ENCODE measurements at places on chromosomes 3 and 15. TPM values are rescaled to one million over a fixed set of nuclear protein-coding genes. Genes with fewer than 3 reads are reported as not detected.

DNA sequence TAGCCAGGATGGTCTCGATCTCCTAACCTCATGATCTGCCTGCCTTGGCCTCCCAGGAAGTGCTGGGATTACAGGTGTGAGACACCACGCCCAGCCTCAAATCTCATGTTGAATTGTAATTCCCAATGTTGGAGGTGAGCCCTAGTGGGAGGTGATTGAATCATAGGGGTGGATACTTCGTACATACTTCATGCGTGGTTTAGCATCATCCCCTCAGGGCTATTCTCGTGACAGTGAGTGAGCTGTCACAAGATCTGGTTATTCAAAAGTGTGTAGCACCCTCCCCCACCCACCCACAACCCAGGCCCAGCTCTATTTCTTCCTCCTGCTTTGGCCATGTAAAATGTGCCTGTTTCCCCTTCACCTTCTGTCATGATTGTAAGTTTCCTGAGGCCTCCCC is 236.9 kb upstream of the IL12A start:
- no peaks in the 10 kb centered on the region for H3K27me3 ChIP-seq
- H3K4me1 ChIP-seq, result no peaks in the 10 kb centered on the region
- H3K36me3 ChIP-seq, result no peaks in the 10 kb centered on the region
- H3K27ac ChIP-seq, result no peak overlapping the region

NEK10 gene
- total RNA-seq, result 0.68 TPM

GRCh38 chr3:12891391-12891984 is 50.1 kb upstream of the RPL32 start:
- DNase-seq, result no peak
- H3K27me3 ChIP-seq, result no peaks in the 10 kb centered on the region
- peaks cover 15% of the 10 kb centered on the region for H3K4me1 ChIP-seq
- H3K4me3 ChIP-seq, result peak overlapping the region; percentile 63
- no peaks in the 10 kb centered on the region for H3K36me3 ChIP-seq
- H3K27ac ChIP-seq, result peak overlapping the region; percentile 54

GRCh38 chr3:25365636-25366035 is 62.4 kb upstream of the RARB start:
- H3K4me3 ChIP-seq, result no peak overlapping the region
- no peak for DNase-seq
- no peak overlapping the region for H3K27ac ChIP-seq
- H3K4me1 ChIP-seq, result no peaks in the 10 kb centered on the region
- H3K36me3 ChIP-seq, result no peaks in the 10 kb centered on the region

- peak within 1 kb of the TSS; percentile 75 for H3K27ac ChIP-seq
- H3K36me3 ChIP-seq, result no peaks in the 10 kb centered on the region
- H3K4me1 ChIP-seq, result peaks cover 23% of the 10 kb centered on the region
- peak within 1 kb of the TSS; percentile 87 for H3K4me3 ChIP-seq
- no peaks in the 10 kb centered on the region for H3K27me3 ChIP-seq
- DNase-seq, result no peak
These were observed at the start of gene FAH for GRCh38 chr15:80152896-80153876. TSS of gene FAH (plus strand) at chr15:80152999. CDS start at chr15:80153055, 56 bp downstream.

PRR23E gene
- total RNA-seq, result not detected

ZMYND10 gene
- not detected for total RNA-seq

- DNase-seq, result no peak
- no peak overlapping the region for H3K4me3 ChIP-seq
- H3K4me1 ChIP-seq, result peaks cover 3% of the 10 kb centered on the region
- no peaks in the 10 kb centered on the region for H3K36me3 ChIP-seq
- no peaks in the 10 kb centered on the region for H3K27me3 ChIP-seq
These were observed 5.7 kb downstream of the SLC38A3 start for GRCh38 chr3:50210510-50211367.

LRRC34 gene
- 5.1 TPM for total RNA-seq

DNA sequence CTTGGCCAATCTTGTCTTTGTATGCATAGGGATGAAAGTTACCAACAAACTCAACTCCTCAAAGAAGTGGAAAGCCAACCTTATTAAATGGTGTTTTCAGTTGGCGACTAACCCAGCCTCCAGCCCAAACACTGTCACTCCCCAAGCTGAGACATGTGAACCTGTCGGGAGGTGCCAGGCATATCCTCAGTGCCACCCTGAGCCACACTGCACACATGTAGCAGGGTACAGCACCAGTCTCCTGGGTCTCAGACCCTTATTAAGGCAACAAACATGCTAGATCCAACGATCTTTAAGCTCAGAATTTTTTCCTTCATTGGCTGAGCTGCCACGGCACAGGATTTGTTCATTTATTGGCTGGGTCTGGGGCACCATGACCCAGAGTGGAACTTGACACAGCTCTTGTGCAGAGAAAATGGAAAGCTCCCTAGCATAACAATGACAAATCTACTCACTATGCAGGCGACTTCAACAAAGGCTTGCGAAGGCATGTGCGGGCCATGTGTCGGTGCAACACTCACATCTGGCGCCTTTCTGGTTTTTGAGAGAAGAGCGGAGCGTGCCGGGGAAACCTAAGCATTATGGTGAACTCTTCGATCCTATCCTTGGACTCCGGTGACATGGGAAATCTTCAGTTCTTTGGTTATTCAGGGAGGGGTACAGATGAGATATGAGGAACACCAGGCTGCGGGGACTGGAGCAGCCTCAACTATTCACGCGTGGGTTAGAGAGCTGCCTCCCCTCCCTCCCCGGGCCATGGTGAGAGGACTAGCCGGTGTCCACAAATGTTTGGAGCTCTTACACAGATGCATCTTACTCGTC is 190.1 kb downstream of the FAM43A start:
- DNase-seq, result no peak
- H3K27me3 ChIP-seq, result no peaks in the 10 kb centered on the region
- no peaks in the 10 kb centered on the region for H3K36me3 ChIP-seq
- H3K27ac ChIP-seq, result no peak overlapping the region
- H3K4me1 ChIP-seq, result peaks cover 56% of the 10 kb centered on the region

GRCh38 chr15:37109872-37110572 is 9.7 kb upstream of the MEIS2 start:
- H3K36me3 ChIP-seq, result no peaks in the 10 kb centered on the region
- DNase-seq, result no peak
- no peak overlapping the region for H3K27ac ChIP-seq
- H3K27me3 ChIP-seq, result no peaks in the 10 kb centered on the region
- H3K4me3 ChIP-seq, result peak overlapping the region; percentile 75

DNA sequence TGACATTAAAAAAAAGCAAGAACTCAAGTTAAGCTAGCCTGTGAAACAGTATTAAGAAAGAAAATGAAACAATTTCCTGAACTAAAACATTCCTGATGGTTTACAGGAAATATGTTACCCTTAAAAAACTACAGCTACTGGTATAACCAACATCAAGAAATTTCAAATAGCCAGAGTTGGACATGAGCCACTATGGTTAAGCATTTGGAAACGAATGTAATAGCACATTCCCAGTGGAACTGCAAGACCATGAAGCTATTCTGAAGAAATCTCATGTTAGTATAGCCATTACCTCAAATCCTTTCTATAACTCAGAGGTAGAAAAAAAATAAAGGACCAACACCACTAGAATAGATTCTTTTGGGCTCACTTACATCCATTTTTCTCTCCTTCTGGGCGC is 30.2 kb downstream of the CPNE4 start:
- no peaks in the 10 kb centered on the region for H3K4me1 ChIP-seq
- DNase-seq, result no peak
- H3K4me3 ChIP-seq, result no peak overlapping the region
- H3K27ac ChIP-seq, result no peak overlapping the region
- H3K27me3 ChIP-seq, result no peaks in the 10 kb centered on the region

GRCh38 chr3:71530903-71531530 is 52.5 kb downstream of the FOXP1 start:
- no peak overlapping the region for H3K4me3 ChIP-seq
- DNase-seq, result no peak
- peaks cover 16% of the 10 kb centered on the region for H3K4me1 ChIP-seq

C2CD4B gene
- 42.1 TPM for total RNA-seq

ZNF860 gene
- total RNA-seq, result 0.81 TPM

RHCG gene
- not detected for total RNA-seq

DNA sequence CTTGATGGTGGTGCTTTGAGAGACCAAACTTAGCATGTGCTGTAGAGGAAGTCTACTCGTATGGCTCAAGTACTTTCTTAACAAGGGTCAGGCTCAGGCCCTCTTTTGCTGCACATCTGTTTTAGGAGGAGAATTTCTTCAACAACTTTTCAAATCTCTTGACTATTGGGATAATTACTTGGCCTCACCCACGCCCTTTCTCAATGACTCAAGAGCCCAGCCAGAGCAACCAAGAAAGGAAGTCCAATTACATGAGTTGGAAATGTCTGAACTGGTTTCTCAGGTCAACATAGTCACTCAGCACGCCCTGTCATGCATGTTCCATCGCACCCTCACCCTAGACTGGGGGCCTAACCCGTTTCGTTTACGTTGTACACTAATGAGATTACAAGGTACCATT is 44.8 kb upstream of the UMPS start:
- H3K4me1 ChIP-seq, result no peaks in the 10 kb centered on the region
- no peaks in the 10 kb centered on the region for H3K27me3 ChIP-seq
- H3K4me3 ChIP-seq, result no peak overlapping the region
- no peak for DNase-seq

- no peak overlapping the region for H3K27ac ChIP-seq
- no peak for DNase-seq
- no peaks in the 10 kb centered on the region for H3K36me3 ChIP-seq
- no peak overlapping the region for H3K4me3 ChIP-seq
- no peaks in the 10 kb centered on the region for H3K27me3 ChIP-seq
These were observed 40.2 kb upstream of the ZBTB20 start for GRCh38 chr3:115187149-115187757.

DNA sequence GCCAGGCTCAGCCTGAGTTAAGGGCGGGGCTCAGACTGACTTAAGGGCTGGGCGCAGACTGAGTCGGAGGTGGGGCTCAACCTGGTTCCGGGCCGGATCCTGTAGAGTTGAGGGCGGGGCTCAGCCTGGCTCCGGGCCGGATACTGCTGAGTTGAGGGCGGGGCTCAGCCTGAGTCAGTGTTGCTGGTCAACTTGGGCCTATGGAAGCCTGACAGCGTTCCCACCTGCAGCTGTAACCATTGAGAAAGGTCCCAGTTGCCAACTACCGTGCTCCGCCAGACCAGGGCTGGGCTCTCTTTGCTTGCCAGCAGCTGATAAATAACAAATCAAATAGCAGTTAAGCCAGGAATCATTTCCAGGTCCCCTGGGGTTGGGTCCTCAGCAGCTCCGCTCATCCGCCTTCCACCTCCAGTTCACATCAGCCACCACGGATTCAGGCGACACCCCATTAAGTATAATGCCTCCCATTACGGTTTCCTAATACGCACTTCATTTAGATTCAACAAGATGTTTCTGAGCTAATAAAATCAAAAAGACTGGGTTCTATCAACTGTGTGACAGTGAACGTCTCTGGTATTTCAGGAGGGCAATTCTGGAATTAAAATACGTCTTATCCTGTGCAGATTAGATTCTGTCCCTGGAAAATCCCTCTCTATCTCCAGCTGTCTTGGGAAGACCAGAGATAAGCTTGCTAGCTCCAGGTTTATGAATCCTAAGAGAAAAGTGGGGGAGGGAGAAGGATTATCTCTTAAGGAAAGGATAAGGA is 7.3 kb downstream of the GRIP2 start:
- no peak overlapping the region for H3K27ac ChIP-seq
- no peaks in the 10 kb centered on the region for H3K27me3 ChIP-seq
- no peak for DNase-seq
- H3K4me1 ChIP-seq, result no peaks in the 10 kb centered on the region
- no peak overlapping the region for H3K4me3 ChIP-seq
- H3K36me3 ChIP-seq, result no peaks in the 10 kb centered on the region

GRCh38 chr3:44070841-44071546 is 170.7 kb upstream of the TOPAZ1 start:
- H3K36me3 ChIP-seq, result no peaks in the 10 kb centered on the region
- H3K4me3 ChIP-seq, result no peak overlapping the region
- no peaks in the 10 kb centered on the region for H3K4me1 ChIP-seq
- DNase-seq, result no peak

GRCh38 chr3:95627697-95628096 is 1186.7 kb upstream of the EPHA6 start:
- no peaks in the 10 kb centered on the region for H3K4me1 ChIP-seq
- H3K36me3 ChIP-seq, result no peaks in the 10 kb centered on the region
- DNase-seq, result no peak
- H3K27me3 ChIP-seq, result no peaks in the 10 kb centered on the region
- no peak overlapping the region for H3K4me3 ChIP-seq

DNA sequence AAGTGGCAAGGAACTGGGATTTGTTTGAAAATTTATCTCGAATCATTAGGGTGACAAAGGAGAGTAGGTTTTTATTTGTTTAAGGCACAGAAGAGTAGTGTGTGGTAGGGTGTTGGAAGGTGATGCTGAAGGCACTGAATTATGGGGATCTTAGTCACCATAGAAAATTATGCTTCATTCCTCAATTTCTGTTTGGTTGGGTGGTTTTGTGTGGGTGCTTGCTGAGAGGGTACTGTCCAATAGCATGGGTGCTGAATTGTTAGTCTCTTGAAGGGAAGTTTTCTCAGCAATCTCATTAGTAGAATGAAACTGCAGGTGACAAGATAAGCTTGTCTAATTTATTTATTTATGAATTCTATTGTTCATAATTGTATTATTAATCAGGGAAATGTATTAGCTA is 610.9 kb downstream of the AGBL1 start:
- H3K27me3 ChIP-seq, result no peaks in the 10 kb centered on the region
- H3K4me3 ChIP-seq, result no peak overlapping the region
- DNase-seq, result no peak
- no peaks in the 10 kb centered on the region for H3K36me3 ChIP-seq
- H3K27ac ChIP-seq, result no peak overlapping the region
- H3K4me1 ChIP-seq, result no peaks in the 10 kb centered on the region

DNA sequence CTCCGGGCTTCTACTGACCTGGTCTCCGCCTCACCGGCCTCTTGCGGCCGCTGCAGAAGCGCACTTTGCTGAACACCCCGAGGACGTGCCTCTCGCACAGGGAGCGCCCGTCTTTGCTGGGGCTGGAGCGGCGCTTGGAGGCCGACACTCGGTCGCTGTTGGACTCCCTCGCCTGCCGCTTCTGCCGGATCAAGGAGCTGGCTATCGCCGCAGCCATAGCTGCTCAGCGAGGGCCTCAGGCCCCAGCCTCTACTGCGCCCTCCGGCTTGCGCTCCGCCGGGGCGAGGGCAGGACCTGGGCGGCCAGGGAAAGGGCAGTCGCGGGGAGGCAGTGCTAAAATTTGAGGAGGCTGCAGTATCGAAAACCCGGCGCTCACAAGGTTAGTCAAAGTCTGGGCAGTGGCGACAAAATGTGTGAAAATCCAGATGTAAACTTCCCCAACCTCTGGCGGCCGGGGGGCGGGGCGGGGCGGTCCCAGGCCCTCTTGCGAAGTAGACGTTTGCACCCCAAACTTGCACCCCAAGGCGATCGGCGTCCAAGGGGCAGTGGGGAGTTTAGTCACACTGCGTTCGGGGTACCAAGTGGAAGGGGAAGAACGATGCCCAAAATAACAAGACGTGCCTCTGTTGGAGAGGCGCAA is 319.2 kb downstream of the FGF12 start:
- H3K27ac ChIP-seq, result no peak overlapping the region
- H3K4me3 ChIP-seq, result peak overlapping the region; percentile 62
- H3K4me1 ChIP-seq, result no peaks in the 10 kb centered on the region
- no peaks in the 10 kb centered on the region for H3K27me3 ChIP-seq

All from thoracic aorta (tissue), 2 donors.